ENCODE measurements at places on chromosomes 1 and 21.

DNA sequence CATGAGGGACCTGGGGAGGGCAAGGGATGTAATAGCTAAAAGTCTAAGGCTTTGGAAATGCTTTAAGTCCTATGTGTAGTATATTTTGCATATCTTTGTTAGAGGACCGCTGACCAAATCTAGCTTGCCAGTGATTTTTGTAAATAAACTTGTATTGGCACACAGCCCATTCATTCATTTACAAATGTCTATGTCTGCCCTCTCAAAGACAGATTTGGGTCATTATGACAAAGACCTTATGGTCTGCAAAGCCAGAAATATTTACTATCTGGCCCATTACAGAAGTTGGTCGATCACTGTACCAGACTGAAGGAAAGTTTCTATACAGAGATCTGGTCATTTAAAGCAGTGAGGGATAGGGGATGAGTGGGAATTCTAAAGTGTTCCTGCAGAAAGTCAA, 120.1 kb upstream of the RAVER2 start:
- no peak for DNase-seq

DNA sequence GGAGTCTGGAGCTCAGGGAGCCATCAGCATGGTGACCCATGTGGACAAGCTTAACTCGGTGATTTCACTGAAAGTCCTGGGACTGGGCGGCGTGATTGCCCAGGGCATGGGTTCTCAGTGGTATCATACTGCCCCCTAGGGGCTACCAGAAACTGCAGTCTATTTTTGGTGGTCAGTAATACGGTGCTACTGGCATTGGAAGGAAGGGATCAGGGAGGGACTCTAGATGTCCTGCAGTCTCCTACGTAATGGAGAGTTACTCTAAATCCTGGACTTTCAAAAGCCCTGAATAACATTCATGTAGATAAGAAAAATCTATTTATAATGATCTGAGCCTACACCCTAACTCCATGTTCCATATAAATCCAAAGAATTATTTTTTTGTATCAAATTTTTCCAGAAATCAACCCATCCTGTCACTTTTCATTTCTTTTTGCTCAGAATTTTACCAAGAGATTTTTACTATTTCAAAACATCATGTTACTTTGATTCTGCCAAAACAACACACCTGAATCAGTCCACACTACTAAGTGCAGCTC, 37.3 kb downstream of the PABPC4 start:
- peak; percentile 68 for DNase-seq

DNA sequence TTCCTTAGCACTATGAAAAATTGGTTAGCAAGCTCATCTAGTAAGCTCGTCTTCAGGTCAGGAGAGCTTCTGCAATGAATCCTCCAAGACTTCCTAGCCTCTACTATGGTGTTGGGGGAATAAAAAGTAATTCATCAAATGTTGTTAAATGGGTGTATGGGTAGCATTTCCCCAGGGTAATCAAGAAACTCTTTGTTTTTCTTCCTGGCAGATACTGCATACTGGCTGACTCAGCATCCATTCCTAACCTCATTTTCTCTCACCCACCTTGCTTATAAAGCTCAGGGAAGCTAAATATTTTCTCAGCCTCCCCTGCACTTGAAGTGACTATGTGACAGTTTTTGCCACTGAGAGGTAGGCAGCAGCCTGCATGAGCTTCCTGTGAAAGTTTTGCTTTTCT, 83.4 kb downstream of the MAB21L3 start:
- DNase-seq: peak; percentile 5

DNA sequence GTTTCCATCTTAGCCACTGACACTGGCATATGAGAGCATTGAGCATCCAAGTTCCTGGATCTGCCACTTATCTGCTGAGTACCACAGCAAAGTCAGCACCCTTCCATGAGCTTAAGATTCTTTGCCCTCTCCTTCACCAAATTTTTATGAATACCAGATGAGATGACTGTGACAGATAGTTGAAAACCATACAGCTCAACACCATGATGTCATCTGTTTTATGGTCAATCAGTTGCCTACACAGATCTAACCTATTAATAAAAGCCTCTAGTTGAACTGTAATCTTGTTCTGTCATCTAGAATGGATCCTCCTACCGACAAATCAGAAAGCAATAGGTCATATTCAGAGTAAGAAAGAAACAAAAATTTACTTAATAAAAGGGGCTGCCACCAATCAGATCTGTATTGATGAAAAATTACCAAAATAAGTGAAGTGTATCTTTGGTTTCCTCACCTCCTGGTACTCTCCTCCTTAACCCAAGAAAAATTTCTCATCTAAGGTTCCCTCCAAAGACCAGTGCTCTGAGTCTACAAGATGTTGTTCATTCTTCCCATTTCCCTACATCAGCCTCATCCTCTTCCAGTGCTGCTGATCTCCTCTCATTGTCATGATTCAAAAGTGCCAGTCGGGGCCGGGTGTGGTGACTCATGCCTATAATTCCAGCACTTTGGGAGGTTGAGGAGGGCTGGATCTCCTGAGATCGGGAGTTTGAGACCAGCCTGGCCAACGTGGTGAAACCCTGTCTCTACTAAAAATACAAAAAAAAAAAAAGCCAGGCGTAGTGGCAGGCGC, 138.8 kb upstream of the CTTNBP2NL start:
- DNase-seq: no peak

DNA sequence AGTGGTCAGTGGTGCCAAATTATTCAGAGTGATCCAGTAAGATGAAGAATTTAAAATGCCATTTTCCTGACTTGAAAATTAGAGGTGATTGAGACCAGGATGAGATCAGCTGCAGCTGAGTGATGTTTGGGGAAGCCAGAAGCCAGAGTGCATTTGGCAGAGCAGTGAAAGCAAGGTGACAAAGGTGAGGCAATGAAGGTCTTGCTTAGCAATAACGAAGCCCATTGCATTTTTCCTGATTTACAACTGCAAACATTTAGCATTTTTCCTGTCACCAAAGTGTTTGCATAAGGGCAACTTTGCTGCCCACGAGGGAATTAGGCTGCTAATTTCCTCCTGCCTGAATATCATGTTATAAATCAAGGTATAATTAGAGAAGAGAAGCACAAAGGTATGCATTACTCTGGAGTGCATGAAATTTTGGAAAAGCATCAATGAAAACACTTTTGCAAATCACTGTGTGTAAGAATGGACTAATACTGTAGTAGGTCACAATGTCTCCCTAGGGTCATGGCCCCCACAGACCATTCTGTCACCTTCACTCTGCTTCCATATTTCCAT, 188.2 kb upstream of the LYPLAL1 start:
- no peak for DNase-seq

GRCh38 chr1:178946855-178947676, 76.2 kb upstream of the ANGPTL1 start:
- DNase-seq: no peak

- peak; percentile 83 for DNase-seq
Measured at GRCh38 chr1:224929335-224930237, at the start of gene DNAH14. Gene DNAH14, plus strand, starts transcription at chr1:224929675. Its CDS starts 23,028 bp downstream, at chr1:224952703.

- no peak for DNase-seq
Measured at GRCh38 chr1:168608796-168609715, 32.7 kb downstream of the XCL1 start.

DNA sequence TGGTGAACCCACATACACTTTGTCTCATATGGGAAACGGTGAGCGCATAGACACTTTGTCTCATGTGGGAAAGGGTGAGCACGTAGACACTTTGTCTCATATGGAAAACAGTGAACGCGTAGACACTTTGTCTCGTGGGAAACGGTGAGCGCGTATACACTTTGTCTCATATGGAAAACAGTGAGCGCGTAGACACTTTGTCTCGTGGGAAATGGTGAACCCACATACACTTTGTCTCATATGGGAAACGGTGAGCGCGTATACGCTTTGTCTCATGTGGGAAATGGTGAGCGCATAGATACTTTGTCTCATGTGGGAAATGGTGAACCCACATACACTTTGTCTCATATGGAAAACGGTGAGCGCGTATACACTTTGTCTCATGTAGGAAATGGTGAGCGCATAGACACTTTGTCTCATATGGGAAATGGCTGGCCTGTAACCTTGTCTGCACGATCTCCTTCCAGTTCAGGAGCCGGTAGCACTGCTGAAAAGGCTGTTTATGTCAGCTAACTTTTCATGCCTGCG, 50.7 kb upstream of the TRAPPC10 start:
- DNase-seq: no peak

GRCh38 chr1:164602480-164603093, 43.6 kb downstream of the PBX1 start:
- no peak for DNase-seq

GRCh38 chr1:54070171-54070837, 16.9 kb downstream of the TCEANC2 start:
- peak; percentile 73 for DNase-seq

DNA sequence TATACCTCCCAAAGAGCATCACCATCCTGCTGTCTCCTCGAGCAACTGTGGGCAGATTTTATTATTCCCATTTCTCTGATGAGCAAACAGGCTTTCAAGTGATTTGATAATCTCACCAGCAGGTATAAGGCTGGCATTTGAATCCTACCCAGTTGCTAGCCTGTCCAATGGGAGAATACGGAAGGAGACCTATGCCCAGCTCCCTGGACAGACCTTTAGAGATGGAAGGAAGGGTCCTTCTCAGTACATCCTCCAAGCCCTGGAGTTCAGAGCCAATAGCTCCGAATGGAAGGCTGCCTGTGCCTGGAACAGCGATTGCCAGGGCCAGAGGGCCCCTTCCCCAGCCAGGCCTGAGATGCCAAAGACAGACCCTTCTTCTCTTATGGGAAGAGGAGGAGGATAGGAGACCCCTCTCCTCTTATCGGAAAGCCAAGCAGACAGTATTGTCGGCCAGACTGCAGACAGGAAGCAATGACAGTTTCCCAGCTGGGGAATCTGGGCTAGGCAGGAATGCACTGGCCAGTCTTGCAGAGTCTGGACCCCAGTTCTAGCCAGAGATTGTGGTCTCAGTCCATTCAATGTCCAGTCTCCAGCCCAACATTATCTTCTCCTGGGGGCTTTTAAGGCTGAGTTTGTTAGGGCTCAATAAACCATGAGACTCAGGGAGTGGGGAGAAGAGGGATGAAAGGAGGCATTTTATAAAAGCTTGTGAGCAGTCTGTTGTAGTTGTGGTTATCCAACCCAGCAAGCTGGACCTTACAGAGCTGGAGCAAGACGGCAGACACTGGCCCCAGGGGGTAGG, 2.0 kb downstream of the IFFO2 start:
- no peak for DNase-seq

DNA sequence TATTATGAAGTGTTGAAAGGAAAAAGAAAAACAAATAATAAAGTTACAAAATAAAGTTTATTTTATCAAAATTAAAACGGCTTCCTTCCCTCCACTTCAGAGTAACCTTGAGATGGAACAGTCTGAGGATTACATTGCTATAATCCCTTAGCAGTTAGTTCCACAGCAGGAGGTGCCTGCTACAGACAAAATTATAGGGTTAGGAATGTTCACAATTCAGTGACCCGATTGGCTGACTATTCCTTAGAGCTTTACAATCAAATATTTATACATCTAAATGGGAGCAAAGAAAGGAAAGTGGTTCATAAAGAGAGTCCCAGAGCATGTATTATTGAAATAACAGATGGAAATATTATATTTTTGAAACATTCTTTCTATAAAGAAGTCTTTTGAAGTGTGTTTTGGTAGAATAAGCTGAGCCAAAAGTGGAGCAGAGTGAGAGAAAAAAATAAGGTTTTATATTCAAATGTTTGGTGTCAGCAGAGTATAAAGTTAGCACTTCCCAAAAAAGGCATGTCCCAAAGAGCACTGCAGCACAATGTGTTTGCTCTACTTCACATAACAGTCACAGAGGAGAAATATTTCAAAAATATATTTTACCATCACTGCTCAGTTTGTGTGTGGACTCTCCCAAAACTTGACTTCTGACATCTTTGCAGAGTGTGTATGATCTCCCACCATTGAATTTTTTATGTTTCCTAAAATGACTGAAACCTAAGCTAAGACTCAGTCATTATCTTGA, 71.4 kb upstream of the GORAB start:
- no peak for DNase-seq

DNA sequence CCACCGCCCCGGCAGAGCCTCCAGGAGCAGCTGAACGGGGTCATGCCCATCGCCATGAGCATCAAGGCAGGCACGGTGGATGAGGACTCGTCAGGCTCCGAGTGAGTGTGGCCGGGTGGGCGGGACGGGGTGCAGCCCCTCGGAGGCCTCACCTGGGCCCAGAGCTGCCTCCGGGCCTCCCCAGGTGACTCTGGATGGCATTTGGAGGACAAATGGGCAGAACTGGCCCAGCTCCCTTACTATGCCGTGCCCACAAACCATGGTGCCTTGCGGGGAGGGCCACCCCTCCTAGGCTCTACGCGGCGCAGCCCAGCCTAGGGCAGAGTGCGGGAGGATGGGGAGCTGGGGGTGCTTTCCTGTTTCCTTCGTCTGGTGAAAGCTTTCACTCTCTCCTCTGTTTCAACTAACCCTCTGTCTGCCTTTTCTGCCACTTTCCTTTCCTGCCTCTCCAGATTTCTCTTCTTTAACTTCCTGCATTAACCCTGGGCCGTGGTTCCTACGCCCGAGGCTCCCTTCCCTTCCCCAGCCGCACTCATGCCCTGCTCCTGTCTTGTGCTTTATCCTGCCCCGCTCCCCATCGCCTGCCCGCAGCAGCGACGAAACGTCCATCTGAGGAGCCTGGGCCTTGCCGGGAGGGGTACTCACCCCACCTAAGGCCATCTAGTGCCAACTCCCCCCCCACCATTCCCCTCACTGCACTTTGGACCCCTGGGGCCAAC, 9.2 kb downstream of the PSRC1 start:
- DNase-seq: no peak

DNA sequence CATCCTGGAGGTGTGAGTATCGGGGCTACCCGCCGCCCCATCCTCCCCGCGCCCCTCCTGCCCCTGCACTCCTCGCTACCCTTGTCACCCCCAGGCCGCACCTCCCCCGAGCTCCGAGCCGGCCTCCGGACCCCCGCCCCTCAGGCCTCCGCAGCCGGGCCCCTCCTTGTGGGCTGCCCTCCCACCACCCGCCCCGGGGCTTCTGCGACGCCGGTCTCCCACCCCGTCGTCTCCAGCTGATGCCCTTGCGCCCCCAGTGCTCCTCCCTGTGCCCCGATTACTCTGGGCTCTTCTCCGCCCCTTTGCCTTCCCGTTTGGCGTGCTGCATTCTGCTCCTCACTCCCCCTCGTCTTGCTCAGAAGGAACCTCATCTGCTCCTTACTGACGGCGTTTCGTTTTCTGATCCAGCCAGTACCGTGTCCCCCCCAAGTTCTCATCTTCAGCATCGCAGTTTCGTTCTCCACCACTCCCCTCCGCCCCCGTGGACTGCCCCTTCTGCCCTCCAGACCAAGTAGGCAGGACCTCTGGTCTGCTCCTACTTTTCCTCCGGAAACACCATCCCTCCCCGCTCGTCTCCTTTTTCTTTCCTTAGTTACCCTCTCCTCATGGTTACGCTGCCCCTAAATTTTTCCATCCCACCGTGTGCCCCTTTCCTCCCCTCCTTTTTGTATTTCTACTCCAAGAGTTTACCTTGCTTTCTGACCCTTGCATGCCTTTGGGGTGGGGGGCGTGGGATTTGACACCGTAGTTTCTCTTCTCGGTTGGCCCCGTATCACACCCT, 841 bp downstream of the SNX27 start:
- no peak for DNase-seq

DNA sequence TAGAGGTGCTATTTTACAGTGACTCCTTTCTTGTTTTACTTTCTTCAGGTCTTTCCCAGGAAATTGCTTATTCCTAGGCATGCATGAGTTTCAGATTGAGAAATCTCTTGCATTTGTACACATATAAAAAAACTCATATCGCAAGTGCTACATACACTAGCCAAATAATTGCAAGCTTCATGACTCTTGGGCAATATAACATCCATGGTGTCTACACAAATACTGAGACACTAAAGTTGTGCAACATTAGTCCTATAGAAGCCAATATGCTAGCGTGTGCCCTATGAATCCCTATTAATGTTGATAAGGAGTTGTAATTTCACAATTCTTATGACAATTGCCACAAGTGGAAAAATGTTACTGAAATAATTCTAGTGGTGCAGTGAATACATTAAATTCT, 591.0 kb downstream of the ADGRL2 start:
- DNase-seq: no peak
